Upper lobe of right lung (tissue), 1 donor: ENCODE measurements at places on chromosomes 12 and 14.
A peak's percentile ranks its signal among the peaks of the same experiment; 100 is the strongest.

GRCh38 chr14:21991130-21991529 lies 317.5 kb upstream of the OR4E1 start:
- no peak for DNase-seq

- DNase-seq = peak; percentile 75
Observed at GRCh38 chr14:99603471-99604277, at the start of gene CCDC85C. TSS of gene CCDC85C (minus strand) at chr14:99604207. CDS start at chr14:99603959, 248 bp downstream.

DNA sequence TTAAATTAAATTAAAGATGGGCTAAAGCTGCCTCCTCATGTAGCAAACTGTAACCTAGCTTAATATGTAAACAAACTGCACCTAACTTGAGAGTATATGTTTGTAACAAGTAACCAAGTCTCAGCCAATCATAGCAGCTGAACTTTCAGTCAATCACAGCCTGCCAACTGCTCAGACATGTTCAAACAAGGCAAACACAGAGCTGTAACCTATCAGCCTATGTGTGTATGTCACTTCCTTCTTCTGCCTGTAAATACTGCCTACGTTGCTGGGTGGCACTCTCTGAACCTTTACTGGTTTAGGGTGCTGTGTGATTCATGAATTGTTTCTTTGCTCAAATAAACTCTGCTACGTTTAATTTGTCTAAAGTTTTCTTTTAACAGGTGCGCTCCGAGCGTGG lies 2.9 kb downstream of the SERPINA6 start:
- DNase-seq = no peak

DNA sequence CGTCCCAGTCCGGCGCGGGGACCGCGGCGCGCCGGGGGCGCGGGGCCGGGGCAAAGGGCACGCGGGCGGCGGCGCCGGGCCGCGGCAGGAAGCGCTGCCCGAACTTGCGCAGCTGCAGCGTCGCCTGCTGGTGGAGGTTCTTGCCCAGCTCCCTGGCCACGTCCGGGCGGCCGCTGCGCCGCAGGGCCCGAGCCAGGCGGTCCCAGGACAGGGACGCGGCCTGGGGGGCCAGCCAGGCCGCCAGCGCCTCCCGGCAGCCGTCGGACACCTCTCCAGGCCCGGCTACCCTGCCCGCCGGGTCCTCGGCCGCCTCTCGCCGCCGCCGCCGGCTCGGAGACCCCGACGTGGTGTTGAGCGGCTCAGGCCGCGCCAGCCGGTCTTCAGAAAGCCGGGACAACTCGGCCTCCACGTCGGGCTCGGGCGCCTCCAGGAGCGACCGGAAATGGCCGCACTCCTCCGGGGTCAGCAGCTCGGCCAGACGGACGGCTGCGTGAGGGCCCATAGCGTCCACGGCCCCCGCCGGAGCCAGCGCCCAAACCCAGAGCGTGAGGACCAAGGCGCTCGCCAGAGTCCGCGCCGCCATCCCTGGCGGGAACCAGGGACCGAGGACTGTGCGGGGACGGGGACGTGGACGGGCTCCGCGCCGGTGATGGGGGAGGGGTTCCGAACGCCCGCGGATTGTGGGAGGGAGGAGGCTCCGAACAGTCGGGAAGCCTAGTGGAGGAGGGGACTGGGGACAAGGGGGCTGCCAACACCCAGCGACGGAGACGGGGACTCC lies 34.0 kb downstream of the FIGNL2 start:
- DNase-seq = peak; percentile 92
